NK-92 treated with Interleukin-12 subunit alpha and Interleukin-12 subunit beta, amount 100 ng/mL, for 24 hours (cell line): ENCODE measurements at places on chromosomes 7 and 10.

DNA sequence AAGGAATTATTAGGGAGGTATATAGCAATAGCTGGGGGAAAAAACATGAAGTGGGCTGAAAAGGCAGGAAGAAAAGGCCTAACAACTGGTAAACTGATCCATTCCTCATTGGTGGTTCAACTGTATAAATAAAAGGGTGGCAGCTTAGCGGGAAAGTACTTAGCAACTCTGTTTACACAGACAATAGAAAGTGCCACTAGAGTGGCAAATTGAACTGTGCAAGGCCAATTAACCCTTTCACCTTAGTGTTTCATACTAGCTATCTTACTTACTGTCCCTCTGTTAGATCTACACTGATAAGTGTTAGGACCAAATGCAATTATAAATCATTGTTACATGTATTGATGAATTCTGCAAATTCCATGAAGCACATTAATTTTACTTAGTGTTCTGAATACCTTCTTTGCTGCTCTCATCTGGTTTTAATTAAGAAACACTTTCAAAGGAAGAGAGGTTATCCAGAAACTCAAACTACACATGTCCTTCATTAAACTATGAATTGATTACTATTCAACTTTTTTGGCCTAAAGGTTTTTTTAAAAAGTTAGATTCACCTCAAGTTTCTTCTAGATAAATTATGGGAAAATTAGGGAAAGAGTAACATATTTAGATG is 28.0 kb downstream of the DNAJC1 start:
- no peak for DNase-seq

GRCh38 chr7:107686816-107687387 is 26.3 kb downstream of the SLC26A4 start:
- no peak for DNase-seq

DNA sequence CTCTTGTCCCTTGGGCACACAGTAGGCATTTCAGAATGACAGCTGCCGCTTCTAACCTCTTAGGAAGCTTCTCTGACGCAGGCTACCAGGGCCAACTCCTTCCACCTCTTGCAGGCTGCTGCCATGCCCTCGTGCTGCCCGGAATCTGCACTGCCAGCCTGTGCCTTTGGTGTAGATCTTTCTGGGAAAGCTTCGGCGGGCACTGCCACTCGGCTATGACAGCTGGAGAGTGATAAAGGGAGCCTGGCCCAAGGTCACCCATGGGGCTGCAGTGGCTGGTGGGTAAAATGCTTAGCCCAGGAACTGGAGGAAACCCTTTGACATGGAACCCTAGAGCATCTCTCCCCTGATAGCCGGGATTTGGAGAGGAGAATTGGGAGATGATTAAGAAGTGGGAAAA is 78.0 kb upstream of the C1QL3 start:
- no peak for DNase-seq

DNA sequence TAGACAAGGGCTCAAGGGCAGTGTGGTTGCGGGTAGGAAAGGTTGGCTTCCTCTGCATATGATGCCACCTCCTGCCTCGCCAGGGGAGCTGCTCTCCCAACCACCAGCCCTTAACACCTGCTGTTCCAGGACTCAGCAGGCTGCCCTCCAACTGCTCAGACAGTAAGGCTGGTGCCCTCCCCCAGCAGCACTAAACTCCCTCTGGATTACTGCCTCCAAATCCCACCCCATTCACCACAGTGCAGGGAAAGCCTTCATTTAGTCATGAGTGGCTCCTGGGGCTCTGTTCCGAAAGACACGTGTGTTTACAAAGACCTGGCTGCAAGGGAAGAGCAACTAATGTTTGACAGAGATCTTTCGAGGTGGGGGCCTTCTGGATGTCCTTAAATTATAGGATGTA is 437.2 kb upstream of the MKI67 start:
- DNase-seq: no peak

DNA sequence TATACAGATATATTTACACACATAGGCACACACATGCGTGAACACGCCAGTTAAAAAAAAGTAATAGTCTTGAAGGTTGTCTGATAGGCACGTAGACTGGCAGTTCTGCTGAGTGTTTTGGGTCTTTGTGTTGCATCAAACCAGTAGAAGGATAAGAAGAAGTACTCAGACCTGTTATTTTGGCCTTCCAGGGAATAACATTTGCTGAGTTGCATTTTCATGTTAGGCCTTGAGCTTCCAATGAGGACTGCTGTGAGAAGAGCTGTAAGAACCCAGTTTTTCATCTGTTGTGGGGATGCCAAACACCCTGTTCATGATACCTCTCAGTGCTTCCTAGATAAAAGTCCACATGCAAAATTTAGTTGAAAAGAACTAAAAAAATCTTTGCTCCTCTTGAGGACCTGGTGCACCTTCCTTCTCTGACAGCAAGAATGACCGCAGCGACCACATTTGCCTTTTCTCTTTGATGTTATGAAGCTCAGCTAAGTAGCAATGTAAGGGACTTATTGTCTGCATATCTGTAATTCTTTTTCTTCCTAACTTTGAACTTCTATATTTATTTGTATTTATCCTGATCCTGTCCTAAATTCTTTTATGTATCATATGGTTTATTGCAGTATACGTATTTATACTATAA is 27.2 kb downstream of the HIPK2 start:
- DNase-seq: no peak

- DNase-seq: no peak
Observed at GRCh38 chr10:919481-919880, 12.0 kb downstream of the LARP4B start.

GRCh38 chr10:12337453-12338372 is 11.6 kb upstream of the CAMK1D start:
- DNase-seq: no peak

DNA sequence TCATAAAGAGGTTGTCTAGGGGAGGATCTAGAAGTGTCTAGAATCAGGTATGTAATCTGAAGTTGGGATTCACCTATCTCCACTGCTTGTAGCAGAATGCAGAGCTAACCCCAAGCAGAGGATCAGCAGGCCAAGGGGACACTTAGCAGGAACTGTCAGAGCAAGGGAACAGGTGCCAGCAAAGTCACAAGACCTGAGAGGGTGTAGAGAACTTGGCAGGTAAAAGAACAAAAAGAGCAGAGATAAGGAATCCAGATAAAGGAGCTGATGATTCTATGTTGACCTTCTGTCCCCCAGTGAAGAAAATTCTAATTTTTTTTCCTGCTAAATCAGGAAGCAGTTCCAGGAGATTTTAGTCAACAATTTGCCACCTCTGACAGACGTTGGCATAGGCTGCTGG is 91.4 kb upstream of the CCDC71L start:
- no peak for DNase-seq

GRCh38 chr7:112134039-112134438 is 72.2 kb downstream of the DOCK4 start:
- DNase-seq: no peak

GRCh38 chr10:111127081-111127848 is 50.4 kb downstream of the ADRA2A start:
- no peak for DNase-seq

GRCh38 chr7:65325793-65326432 is 47.7 kb upstream of the ZNF92 start:
- DNase-seq: no peak

- no peak for DNase-seq
Observed at GRCh38 chr7:20269726-20270125, 52.5 kb upstream of the MACC1 start.

GRCh38 chr7:157429680-157430224 is 92.9 kb downstream of the DNAJB6 start:
- DNase-seq: no peak

DNA sequence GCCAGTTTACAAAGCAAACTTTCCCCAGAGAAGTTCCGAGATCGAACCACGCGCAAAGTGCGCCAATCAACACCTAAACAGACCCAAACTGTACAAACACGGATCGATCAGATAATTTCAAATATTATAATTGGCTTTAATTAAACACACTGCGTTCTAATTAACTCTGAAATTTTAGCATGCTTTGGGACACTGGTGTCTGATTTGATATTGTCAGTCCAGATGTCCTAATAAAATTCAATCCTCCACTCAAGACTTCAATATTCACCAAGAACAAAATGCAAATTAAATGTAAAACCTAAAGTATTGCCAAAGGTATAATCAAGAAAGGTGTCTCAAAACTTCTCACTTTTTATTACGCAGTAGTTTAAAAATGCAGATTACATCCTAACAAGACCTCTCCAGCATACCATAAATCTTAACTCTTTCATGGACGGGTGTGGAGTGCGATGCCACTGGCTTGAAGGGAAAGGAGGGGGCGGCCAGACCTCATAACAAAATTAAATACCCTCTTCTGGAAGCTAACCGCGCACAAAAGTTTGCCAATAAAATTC is 5.9 kb upstream of the EBF3 start:
- DNase-seq: no peak

DNA sequence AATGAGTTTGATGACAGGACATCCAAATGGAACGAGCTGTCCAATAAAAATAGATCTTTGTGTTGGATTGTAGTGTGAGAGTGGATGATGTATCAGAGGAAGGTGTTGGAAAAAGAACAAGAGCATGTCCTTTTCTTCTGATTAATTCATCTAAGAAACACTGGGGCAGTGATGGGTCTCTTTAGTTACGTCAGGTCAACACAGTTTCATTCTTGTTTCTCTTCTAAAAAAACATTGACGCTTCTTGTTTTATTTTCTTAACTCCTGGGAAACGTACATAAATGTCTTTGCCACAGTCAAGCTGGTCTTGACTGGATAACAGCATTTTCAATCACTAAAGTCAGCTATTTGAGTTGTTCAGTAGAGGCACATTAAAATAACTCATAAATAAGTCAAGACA is 67.0 kb downstream of the PPP1R9A start:
- DNase-seq: no peak

DNA sequence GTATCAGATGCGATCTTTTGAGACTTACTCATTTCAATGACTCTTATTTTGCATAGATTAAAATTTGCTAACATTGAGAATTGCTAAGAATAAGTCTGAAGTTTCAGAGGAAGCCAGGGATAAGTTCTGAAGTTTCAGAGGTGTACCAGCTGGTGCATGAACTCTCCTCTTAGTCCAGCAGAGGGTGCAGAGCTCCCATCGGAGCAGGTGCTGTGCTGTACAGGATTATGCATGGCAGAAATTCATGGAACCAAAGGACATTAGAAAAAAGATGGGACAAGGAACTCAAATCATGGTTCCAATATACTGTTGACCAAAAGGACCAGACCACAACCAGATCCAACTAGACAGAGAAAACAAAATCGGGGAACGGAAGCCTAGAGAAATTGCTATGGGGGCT is 41.9 kb downstream of the MGAM2 start:
- DNase-seq: no peak

DNA sequence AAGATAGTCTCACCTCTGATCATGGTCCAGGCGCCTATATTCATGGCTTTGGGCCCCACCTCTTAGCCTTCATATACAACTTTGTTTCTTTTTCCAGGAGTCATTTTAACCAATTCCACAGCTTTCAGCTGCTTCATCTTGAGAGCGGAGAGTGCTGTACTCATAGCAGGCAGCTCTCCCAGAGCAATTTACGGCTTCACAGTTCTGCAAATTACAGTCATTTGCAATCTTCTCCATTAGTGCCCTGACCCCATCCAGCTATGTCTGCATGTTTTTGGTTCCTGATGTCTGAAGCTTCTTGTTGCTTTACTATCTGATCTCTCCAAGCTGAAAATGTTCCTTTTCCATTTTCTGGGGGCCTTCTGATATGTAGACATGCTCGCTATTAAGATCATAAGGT is 18.0 kb upstream of the MEST start:
- no peak for DNase-seq

DNA sequence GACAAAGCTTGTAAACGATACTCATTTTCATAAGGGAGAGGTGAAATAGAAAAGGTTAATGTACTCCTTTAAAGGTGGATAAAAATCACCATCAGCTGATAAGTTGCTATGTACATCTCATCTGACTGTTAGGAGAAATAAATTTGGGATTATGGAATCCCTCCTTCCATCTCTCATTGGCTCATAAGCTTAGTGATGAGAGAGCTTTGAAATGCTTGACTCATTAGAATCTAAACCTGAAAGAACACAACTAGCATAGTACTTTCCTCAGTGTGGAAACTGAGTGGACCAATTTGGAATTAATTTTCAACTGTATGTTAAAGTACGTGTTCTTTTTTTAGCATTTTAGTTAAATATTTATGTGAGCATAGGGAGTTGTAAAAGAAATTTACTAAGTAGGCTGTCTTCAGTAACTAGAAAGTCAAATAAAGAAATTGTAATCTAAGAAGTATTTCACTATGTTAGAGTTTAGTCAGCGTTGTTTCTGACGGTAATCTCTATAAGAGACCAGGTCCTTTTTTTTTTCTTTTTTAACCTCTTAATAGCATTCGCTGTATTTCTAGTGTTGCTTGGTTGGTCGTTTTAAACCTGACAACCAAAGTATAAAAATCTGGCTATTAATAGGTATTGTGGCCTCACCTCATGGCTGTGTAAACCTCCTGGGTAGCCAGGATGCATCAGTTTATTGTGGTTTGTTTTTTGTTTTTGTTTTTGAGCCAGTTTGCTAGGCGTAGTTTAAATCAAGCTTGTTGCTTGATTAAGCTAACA is 34.4 kb downstream of the FHIP2A start:
- DNase-seq: no peak
